Activated T-cell treated with anti-CD3 and anti-CD28 coated beads, Interleukin-2, amount 50 U/mL, for 72 hours (primary cell): ENCODE measurements at places on chromosomes 6 and 20.

GRCh38 chr6:106885679-106886078, 88.8 kb downstream of the CD24 start:
- no peak overlapping the region for H3K27ac ChIP-seq
- peaks cover 33% of the 10 kb centered on the region for H3K27me3 ChIP-seq

DNA sequence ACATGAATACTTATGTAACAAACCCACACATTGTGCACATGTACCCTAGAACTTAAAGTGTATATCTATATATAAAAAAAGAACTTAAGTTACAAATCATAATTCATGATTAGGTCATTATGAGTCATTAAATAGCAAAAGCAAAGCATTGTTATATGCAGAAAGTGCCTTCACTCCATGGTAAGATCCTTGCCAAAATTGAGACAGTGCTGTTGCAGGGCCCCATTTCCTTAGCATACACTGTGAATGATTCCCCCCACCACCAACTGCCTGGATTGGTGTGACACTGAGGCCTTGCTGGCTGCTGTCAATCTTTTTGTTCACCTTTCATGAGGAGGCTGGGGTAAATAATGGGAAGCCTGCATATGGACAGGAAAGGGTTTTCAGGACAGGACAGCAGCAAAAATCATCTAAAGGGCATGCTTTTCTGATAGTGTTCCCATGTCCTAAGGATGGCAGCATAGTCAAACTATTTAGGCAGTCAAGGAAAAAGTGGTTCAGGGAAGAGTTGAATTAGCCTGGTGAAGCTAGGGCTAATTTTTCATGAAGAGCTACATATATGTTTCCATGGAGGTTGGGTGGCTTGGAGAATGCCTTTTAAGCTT, 188.2 kb upstream of the ASCC3 start:
- H3K4me1 ChIP-seq = no peaks in the 10 kb centered on the region
- no peak for DNase-seq
- no peak overlapping the region for H3K27ac ChIP-seq
- no peaks in the 10 kb centered on the region for H3K27me3 ChIP-seq
- H3K4me3 ChIP-seq = no peak overlapping the region
- H3K36me3 ChIP-seq = no peaks in the 10 kb centered on the region

DNA sequence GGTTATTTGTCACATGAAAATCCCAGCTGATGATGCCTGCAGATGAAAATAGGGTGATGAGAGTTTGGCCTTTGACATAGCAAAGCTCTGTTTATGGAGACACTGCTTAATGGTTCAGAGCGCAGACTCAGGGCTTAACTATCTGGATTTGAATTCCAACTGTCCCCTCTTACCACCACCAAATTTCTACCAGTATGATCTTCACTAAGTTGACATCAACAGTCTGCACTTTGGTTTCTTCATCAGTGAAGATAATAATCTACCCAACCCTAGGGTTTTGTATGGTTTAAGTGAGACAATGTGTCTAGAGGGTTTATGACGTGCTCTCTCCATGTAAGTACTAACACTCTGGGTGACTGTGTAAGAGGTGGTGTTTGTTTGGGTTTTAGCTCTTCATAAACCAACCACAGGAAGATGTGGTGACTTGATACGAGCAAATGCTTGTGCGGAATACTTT, 151.4 kb upstream of the TNFAIP3 start:
- H3K4me3 ChIP-seq = peak overlapping the region; percentile 9
- peaks cover 12% of the 10 kb centered on the region for H3K36me3 ChIP-seq
- DNase-seq = peak; percentile 47
- H3K4me1 ChIP-seq = peaks cover 59% of the 10 kb centered on the region

DNA sequence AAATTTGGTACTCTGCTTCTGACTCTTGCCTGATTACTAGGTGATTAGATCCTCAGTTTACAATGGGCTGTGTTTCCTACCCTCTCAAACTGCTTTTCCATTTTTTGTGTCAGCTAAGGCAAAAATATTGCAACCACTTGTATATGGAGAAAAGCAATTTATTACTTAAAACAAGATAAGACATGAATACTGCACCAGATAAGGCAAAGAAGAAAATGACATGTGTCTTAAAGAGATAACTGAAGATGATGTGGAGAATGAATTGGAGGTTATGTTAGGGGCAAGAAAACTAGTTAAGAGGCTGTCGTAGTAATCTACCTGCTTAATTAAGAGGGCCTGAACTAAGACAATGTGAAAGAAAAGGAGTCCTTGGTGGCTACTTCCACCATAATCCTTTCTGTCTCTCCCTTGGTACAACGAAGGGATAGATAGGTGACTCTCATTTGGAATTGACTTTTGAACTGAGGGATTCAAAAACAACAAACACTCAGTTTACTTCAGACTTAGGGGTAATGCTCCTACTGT, 16.3 kb upstream of the REV3L start:
- no peak for DNase-seq
- no peak overlapping the region for H3K27ac ChIP-seq
- H3K27me3 ChIP-seq = no peaks in the 10 kb centered on the region
- H3K4me1 ChIP-seq = peaks cover 13% of the 10 kb centered on the region
- no peak overlapping the region for H3K4me3 ChIP-seq

- no peak overlapping the region for H3K4me3 ChIP-seq
- no peaks in the 10 kb centered on the region for H3K36me3 ChIP-seq
These were observed 394.4 kb upstream of the CDH4 start for GRCh38 chr20:60857708-60858107.

DNA sequence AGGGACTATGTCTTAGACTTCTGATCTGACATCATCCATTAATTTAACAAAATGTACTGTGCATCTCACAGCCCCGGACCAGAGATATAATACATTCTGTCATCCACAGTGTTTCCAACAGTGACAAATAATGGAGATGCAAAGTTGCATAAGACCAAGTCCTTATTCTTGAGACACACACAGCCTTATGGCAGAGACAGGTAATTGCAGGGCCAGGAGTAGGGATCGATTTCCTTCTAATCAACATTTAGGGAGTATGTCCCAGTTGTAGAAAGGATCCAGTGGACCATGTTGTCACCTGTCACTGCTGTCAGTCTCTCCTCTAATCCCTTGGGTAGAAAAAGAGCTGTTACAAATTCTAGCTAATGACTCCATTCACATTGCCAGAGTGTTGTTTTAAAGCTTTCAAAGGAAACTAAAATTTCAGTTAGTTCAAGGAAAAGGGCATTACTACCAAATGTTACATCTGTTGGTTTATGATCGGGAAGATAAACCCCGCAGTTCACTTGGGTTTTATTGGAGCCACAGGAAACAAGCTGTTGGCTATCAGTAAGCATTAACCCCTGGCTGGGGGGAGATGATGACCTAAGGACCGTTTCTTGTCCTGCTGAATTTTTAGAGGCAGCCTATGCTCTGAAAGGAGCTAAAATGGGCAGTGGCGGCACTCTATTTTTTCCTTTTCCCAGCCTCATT, 111.4 kb upstream of the ATXN1 start:
- no peaks in the 10 kb centered on the region for H3K4me1 ChIP-seq
- DNase-seq = no peak
- no peak overlapping the region for H3K4me3 ChIP-seq
- peaks cover 69% of the 10 kb centered on the region for H3K27me3 ChIP-seq
- H3K36me3 ChIP-seq = peaks cover 3% of the 10 kb centered on the region

GRCh38 chr6:160667639-160668481, 3.8 kb upstream of the LPA start:
- H3K4me1 ChIP-seq = no peaks in the 10 kb centered on the region
- no peaks in the 10 kb centered on the region for H3K36me3 ChIP-seq
- H3K27me3 ChIP-seq = peaks cover 19% of the 10 kb centered on the region

DNA sequence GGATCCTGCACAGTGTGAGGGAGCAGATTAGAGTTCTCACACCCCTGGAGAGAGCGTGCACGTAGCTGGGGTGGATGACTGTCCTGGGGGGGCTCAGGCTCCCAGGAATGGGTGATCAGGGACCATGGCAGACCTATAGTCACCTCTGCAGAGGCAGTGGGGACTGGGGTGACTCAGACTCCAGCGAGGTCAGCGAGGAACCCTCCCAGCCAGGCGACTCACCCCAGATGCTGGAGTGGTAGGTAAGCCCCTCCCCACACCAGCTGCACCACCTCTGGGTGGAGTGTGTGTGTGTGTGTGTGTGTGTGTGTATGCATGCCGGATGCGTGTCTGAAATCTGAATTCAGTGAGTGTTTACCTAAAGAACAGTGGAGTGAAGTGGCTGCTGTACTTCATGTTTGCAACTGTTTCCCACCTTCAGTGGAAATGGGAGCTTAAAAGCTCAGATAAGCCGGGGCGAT, 17.4 kb upstream of the GTSF1L start:
- H3K27ac ChIP-seq = no peak overlapping the region
- peaks cover 17% of the 10 kb centered on the region for H3K27me3 ChIP-seq
- peaks cover 17% of the 10 kb centered on the region for H3K4me1 ChIP-seq
- H3K4me3 ChIP-seq = no peak overlapping the region
- no peaks in the 10 kb centered on the region for H3K36me3 ChIP-seq

- no peaks in the 10 kb centered on the region for H3K27me3 ChIP-seq
- no peaks in the 10 kb centered on the region for H3K36me3 ChIP-seq
- H3K4me3 ChIP-seq = no peak overlapping the region
- H3K4me1 ChIP-seq = no peaks in the 10 kb centered on the region
These were observed 400.3 kb upstream of the SASH1 start for GRCh38 chr6:147942363-147942762.

DNA sequence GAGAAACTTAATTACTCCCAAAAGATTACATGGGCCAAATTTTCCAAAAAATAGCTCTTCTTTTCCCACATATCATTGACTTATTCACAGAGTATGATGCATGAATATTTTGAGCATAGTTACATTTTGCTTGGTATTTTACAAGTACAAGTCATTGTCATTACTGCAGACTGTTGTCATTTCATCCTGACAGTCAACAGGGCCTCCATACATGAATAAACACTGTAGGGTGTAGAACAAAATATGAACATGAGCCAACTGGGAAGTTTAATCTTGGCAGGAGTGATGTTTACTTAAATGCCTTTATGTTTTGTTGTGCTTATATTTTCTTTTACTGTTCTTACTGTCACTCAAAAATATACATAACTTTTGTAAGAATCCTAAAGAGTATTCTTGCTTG, 340.7 kb downstream of the ADGRB3 start:
- no peaks in the 10 kb centered on the region for H3K36me3 ChIP-seq
- H3K4me1 ChIP-seq = no peaks in the 10 kb centered on the region
- H3K27me3 ChIP-seq = no peaks in the 10 kb centered on the region
- no peak overlapping the region for H3K27ac ChIP-seq

- no peaks in the 10 kb centered on the region for H3K4me1 ChIP-seq
- no peaks in the 10 kb centered on the region for H3K36me3 ChIP-seq
- no peaks in the 10 kb centered on the region for H3K27me3 ChIP-seq
- no peak overlapping the region for H3K4me3 ChIP-seq
These were observed 6.9 kb upstream of the CD93 start for GRCh38 chr20:23092861-23093495.

GRCh38 chr6:40328386-40328985, 258.7 kb downstream of the LRFN2 start:
- DNase-seq = peak; percentile 53
- no peaks in the 10 kb centered on the region for H3K36me3 ChIP-seq
- peaks cover 11% of the 10 kb centered on the region for H3K4me1 ChIP-seq
- H3K4me3 ChIP-seq = no peak overlapping the region
- peaks cover 20% of the 10 kb centered on the region for H3K27me3 ChIP-seq

- no peak for DNase-seq
- peak overlapping the region; percentile 99 for H3K4me3 ChIP-seq
- peaks cover 86% of the 10 kb centered on the region for H3K4me1 ChIP-seq
- peak overlapping the region; percentile 100 for H3K27ac ChIP-seq
These were observed 50.7 kb downstream of the PTPN1 start for GRCh38 chr20:50560867-50561266.

- H3K27ac ChIP-seq = no peak overlapping the region
- no peaks in the 10 kb centered on the region for H3K4me1 ChIP-seq
- H3K4me3 ChIP-seq = no peak overlapping the region
- no peaks in the 10 kb centered on the region for H3K27me3 ChIP-seq
These were observed 436.0 kb downstream of the PLCB1 start for GRCh38 chr20:8568075-8568474.

DNA sequence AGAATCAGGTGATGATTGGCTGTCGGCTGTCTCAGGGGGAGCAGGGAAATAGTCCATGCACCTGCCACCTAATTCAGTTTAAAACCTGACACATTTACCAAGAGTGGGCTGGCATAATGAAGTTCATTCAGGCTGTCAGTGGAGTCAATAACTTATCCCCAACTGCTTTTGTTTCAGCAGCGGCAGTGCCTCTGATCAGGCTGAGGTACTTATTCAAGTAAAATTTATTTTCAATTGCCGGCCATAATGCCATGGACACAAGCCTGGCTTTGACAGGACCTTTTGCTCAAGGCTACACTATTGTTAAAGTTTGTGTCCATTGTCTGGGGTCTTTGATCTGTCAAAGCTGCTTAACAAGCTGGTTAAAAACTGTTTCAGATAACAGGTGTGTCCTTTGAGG, 20.6 kb downstream of the OLIG3 start:
- no peak for DNase-seq
- no peak overlapping the region for H3K27ac ChIP-seq
- no peak overlapping the region for H3K4me3 ChIP-seq

GRCh38 chr6:82348130-82348529, 15.5 kb upstream of the TPBG start:
- no peak overlapping the region for H3K4me3 ChIP-seq
- no peak overlapping the region for H3K27ac ChIP-seq
- H3K27me3 ChIP-seq = peaks cover 6% of the 10 kb centered on the region
- H3K36me3 ChIP-seq = no peaks in the 10 kb centered on the region
- DNase-seq = no peak
- H3K4me1 ChIP-seq = no peaks in the 10 kb centered on the region

DNA sequence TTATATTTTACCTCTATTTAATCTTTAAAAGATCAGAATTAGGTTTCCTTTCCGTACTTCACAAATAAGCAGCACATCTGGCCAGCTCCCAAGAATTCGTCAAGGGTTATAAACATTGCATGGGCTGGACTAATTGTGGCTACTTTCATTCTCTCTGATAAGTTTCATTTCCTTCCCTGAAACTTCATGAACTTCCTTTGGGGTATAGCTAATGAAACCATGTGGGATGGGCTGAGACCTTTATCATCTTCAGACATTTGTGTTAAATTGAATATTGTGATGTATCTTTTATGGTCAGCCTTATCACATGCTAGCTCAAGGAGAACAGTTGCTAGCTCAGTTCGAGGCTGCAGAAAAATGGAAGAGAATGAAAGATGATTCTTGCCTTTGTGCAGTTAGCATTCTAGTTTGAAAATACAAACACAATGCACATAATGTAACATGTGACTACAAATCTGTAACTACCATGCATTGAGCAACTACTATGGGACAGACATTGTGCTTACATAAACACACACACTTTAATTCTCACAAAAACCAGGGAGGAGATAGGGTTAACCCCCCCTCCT, 1.7 kb upstream of the GMPR start:
- H3K4me3 ChIP-seq = peak overlapping the region; percentile 79
- no peak for DNase-seq
- H3K36me3 ChIP-seq = no peaks in the 10 kb centered on the region
- no peak overlapping the region for H3K27ac ChIP-seq

DNA sequence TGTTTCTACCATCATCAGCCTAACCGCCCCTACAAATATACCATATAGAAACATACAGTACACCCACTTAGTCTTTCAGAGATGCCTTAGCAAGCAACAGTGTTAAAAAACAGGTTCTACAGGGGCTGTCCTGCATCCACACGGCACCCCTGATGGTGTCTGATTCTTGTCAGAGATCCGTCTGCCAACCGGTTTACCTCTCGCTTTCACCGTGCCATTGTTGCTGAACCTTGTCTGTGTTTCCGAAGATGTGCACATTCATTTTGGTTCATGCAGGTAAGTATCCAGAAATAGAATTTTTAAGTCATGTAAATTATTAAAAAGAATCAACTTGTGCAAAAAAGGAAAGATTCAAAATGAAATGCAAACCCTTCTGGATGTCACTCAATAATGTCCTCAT, 52.9 kb downstream of the EPHA7 start:
- no peak for DNase-seq
- no peaks in the 10 kb centered on the region for H3K27me3 ChIP-seq
- no peak overlapping the region for H3K27ac ChIP-seq
- H3K4me1 ChIP-seq = no peaks in the 10 kb centered on the region
